Stimulated activated CD8-positive, alpha-beta memory T cell treated with anti-CD3 and anti-CD28 coated beads, Interleukin-7, amount 100 ng/mL, for 48 hours (primary cell): ENCODE measurements at places on chromosomes 3 and 15.

DNA sequence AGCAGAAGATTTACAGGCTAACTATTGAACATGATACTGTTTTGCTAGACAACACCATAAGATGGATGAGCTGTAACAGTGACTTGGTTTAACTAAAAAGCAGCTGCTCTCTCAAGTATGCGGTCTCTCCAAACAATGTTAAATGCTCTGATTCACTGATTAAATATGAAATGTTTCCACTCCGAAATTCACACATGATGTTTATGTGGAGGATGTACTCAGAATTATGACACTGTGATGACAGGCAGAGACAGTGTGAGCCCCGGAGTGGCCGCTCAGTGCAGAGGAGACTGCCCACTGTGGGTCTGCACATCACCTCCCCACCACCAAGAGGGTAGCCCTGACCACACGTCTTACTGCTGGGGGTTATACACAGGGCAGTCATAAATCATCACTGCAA lies 83.9 kb upstream of the MEX3B start:
- no peak for DNase-seq

DNA sequence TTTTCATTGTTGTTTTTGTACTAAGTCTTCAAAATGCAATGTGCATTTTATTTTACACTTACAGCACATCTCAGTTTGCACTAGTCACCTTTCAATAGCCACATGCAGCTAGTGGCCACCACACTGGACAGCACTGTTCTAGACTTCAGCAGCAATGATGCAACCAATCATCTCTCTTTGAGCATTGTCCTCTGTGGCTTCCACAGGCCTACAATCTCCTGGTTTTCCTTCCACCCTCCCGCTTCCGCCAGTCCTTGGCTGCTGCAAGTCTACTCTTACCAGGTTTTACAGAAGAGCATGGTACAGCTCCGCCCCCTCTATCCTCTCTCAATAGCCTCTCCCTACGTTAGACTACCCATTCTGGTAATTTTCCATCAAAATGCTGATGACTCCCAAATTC lies 25.1 kb upstream of the FSIP1 start:
- no peak for DNase-seq

GRCh38 chr15:40936709-40937666 lies 7.8 kb downstream of the DLL4 start:
- no peak for DNase-seq

GRCh38 chr3:76107935-76108570 lies 322.7 kb upstream of the ZNF717 start:
- DNase-seq: no peak

GRCh38 chr3:110021659-110022058 lies 684.3 kb upstream of the DPPA4 start:
- DNase-seq: no peak

DNA sequence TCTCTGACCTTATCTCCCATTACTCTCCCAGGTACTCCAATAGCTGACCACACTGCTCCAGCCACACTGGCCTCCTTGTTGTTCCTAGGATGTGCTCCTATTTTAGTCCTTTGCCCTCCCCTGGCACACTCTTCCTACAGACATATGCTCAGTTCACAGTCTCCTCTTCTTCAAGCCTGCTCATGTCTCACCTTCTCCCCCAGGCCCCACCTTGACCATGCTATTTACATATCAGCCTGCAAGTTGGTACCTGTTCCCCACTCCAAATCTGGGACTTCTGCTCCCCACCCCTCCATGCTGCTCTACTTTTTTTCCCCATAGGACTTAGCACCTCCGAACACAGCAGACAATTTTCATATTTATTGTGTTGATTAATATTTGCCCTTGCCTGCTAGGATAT lies 84.9 kb upstream of the BCL6 start:
- no peak for DNase-seq
